Glutamatergic neuron (in vitro differentiated cells): ENCODE measurements at places on chromosomes 16 and 17. TPM values are rescaled to one million over a fixed set of nuclear protein-coding genes. Genes with fewer than 3 reads are reported as not detected.

FLOT2 gene
- 143 TPM for total RNA-seq

KCNJ16 gene
- total RNA-seq: 0.27 TPM

SEC14L1 gene
- total RNA-seq: 104 TPM

GRCh38 chr17:35460354-35460851 lies 11.8 kb upstream of the SLFN13 start:
- peak; percentile 33 for DNase-seq

DNA sequence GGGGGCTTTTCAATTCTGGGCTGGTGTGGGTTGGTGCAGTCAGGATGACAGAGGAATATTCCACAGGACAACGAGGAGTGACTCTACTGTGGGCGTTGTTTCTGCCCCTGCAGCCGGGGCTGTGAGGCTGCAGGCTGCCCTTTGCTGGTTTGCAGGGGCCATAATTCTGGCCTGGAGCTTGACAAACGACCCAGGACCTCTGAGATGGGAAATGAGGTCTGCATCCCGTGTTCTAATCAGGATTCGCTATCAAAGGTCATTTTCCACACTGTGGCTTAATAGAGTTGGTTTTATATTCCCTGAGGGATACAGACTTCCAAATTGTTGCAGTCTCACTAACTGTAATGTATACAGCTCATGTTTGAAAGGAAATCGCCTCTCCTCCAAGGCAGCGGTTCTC lies 180.9 kb downstream of the RPTOR start:
- no peak for DNase-seq

DNA sequence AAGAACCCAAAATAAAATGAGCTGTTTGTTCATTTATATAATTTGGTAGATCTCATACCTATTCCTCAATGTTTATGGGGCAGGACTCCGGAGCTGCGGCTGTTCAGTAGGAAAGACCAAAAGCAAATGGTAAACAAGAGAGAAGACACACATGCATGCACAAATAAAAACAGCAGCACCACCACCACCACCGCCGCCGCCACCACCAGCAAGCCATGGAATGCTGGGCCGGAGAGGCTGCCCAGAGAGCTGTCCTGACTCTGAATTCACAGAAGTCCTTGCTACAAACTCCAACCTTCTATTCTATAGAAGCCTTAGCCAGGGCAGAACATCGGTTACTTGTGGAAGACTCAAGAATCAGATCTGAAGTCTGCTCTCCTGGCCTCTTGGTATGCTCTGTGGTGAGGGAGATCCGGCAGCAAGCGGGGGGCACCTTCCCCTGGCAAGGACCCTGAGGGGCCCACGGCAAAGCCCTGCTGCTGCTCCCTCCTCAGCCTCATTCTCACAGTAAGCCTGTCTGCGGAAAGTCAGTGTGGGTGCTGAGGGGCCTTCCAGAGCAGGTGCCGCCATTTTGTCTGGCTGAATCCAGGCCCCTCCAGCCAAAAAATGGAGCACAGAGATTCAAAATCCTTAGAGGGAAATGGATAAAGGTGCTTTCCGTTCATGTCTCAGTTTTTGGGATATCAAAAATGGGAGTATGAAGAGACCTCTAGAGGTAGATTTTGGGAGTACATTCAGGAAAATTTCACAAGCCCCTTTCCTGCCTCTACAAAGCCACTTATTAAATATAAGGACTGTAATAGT lies 6.4 kb upstream of the FOXJ1 start:
- no peak for DNase-seq

DNA sequence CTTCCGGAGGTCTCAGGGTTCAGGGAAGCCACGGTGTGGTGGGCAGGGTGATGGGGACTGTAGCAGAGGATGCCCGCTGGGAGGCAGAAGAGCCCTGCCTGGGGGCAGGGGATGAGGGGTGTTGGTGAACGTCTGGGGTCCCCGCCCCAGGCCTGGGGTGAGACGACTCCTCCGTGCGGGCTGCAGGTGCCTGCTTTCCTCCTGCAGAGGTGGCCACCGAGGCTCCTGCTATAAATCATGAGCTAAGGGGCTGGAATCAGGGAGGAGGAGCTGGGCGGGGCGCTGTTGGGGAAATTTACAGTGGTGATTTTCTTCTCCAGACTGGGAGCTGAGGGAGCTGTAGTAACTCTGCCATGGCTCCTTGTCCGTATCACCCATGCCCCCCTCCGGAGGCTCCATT lies 167.0 kb downstream of the MRM1 start:
- DNase-seq: no peak

DNA sequence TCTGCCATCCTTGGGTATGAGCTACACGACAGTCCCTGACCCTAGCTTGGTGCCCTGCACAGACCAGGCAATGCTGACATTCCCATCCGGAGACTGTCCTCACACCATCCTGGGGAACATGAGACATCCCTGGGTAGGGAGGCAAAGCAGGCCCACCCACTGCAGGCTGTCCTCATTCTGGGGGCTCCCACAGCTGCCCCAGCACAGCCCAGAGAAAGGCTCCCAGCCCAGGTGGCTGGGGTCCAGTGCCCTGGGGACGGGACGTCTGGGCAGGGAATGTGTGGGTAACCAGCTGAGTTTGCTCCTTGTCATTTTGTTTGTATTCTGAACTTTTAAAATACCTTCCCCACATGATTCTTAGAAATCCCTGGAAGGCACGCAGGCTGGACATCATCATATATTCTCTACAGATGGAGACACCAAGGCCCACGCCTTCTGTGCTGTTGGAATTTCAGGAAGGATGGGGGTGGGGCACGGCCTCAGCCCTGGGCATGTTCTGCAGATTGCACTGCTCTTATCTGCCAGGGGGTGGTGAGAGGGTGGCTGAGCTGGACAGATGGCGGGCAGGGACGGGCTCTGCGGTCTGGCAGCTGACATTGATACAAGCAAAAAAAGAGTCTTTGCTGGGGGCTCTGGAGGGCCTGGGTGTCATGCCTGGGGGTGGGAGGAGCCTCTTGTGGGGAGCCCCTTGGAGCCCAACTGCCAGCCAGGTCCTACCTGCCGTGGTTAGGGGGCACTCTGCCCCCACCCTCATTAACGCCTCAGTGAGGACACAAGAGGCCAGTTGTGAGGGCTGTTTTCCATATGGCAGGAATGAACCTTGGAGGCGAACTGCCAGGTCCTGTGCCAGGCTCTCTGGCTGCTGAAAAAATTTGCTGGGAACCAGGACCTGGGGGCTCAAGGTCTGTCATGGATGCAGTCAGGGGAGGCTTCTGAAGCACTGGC lies 28.4 kb downstream of the LRRC75A start:
- DNase-seq: peak; percentile 74
